ENCODE measurements at places on chromosomes 3 and 15.

GRCh38 chr3:125145751-125146475 lies 66.6 kb downstream of the SLC12A8 start:
- no peak for DNase-seq

DNA sequence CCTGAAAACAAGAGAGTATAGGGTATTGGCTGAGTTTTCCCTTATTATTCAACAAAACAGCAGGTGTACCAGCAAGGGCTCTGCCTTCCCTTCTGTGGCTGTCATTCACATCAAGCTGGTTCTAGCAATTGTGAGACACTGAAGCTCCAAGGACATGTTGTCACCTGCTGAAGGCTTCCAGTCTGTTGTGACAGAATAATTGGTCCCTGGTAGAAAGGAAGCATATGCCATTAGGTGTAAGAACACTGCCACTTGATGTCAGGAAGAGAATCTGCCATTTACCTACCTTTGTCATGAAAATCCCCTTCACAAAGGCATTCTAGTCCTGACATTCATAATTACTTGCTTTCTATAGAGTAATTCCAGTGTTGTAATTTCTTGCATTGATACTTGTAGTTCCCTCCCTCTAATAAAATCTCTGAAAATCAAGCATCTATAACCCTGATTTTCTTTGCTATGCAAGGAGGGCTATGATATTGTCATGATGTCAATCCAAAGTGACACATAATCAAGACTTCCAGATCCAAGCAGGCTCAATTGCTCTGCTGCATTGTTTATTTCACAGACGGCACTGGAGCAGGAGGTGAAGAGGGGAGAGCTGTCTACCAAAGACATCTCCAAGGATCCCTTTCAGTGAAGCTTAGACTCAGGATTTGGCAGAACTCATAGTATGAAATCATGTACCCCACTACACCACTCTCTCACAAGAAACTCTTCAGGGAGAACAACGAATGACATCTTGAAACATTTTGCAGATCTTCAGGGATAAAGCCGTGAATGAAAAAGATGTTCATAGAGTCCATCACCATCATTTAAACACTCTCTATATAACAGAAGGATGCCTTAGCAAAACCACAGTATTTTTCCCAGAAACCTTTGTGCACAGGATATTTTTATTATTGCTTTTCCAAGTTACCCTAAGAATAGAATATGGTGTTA lies 425.3 kb downstream of the RBMS3 start:
- no peak for DNase-seq

DNA sequence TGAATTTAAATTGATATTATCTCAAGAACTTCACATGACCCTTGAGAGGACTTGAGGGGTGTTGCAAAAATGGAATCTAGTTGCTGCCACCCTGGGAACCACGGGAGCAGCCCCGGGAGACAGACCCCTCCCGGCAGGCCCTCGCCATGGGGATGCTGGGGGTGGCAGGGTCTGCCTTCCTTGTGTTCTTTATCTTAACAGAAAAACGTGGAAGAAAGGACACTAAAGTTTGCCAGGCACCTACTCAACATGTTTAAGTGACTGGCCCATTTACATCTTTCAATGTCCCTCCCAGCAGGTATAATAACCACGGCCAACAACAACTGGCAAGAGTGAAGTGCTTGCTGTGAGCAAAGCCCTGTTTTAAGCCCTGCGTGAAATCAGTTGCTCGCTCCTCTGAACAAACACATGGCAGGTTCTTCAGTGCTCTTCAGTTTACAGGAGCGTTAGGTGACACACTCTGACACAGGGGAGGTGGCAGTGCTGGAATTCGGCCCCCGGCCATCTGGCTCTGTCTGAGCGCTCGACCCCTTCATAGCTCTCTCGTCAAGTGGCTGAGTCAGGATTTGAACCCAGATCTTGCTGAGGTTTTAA lies 112.5 kb downstream of the ASB7 start:
- DNase-seq = no peak

DNA sequence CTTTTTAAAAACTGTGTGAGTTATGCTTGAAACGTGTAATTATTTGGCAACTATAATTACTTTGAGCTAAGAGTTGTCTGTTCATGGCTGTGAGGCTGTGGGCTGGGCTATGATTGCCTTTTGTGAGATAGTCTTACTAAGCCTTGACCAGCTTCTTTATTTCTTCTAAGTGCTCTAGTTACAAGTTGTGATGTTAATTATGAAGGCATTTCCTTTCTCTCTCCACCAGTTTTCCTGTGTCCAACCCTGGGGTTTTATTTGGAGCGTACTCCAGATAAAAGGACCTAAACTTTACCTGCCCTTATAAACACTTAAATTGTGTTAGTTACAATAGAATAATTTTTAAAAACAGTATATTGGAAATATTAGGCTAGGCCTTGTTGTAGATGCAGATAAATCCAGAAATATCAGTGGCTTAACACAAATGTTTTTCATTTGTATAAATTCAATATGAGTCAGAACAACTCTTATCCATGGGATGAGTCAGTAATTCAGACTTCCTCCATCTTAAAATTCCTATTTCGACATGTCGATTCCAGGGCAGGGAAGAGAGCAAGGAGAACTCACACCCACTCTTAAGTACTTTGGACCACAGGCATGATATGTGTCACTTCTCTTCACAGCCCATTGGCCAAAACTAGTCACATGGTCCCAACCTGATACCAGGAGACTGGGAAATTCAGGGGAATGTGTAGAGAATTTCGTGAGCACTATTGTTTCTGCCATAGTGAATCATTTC lies 17.0 kb downstream of the TMEM62 start:
- no peak for DNase-seq

DNA sequence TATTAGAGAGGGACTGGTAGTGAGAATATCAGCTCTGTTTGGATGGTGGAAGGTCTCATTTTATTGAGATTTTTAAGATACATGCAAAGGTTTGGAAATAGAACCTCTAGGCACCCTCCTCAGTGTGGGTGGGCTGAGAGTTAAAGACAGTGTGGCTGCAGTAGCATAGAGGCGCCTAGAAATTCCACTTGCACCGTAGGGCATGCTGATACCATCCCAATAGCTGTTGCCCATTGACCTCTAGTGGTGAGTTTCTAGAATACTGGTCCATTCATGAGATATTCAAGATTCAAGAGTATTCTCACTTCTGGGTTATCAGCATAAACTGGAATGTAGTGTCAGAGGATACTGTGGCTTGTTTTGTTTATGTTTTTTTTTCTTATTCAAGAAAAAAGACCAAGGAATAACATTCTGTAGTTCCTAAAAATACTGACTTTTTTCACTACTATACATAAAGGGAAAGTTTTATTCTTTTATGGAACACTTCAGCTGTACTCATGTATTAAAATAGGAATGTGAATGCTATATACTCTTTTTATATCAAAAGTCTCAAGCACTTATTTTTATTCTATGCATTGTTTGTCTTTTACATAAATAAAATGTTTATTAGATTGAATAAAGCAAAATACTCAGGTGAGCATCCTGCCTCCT lies 87.2 kb downstream of the TGFBR2 start:
- peak; percentile 76 for DNase-seq

- DNase-seq = no peak
These were observed 492.7 kb downstream of the AGBL1 start for GRCh38 chr15:86572368-86572841.

DNA sequence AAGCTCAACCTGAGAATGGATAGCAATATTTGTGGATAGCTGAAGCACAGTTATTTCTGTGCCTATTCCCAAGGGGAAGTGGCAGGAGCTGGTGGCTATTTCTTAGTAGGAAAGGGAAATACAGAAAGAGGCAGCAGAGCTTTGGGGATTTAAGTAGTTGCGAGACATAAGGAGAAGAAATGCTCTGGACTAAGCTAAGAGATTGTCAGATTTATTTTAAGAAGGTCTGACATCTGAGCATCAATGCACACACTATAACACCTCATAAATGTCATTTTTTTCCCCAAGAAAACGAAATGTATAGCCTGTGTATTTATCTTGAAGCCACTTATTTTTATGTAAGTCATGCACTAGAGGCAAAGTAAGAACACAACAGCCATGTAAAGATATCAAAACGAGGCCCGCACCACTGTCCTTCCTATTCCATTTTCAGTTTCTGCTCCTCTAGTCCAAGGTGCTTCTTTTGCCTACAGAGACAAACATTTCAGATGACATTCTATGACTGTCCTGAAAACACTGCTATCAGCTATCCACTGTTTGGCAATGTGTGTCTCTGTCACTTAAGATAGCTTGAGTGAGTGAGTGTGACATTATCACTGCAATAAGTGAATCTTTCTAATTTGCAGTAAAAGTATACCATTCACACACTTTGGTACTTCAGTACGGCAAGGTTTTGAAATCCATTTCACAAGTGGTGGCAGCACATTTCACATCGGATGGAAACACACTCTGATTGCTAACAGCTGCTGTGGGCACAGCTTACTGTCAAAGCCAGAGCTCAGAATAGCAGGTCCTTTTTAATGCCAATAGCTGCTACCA lies 62.7 kb upstream of the ICE2 start:
- DNase-seq = peak; percentile 42

GRCh38 chr3:81839504-81840094 lies 78.2 kb upstream of the GBE1 start:
- DNase-seq = no peak

- DNase-seq = no peak
These were observed 96.1 kb downstream of the TFDP2 start for GRCh38 chr3:142053244-142053643.

- no peak for DNase-seq
These were observed 1.2 kb downstream of the EOGT start for GRCh38 chr3:69012100-69012799.

- no peak for DNase-seq
These were observed 20.3 kb upstream of the NR2E3 start for GRCh38 chr15:71790081-71790480.

- no peak for DNase-seq
These were observed 84.3 kb upstream of the FXR1 start for GRCh38 chr3:180828001-180828720.

DNA sequence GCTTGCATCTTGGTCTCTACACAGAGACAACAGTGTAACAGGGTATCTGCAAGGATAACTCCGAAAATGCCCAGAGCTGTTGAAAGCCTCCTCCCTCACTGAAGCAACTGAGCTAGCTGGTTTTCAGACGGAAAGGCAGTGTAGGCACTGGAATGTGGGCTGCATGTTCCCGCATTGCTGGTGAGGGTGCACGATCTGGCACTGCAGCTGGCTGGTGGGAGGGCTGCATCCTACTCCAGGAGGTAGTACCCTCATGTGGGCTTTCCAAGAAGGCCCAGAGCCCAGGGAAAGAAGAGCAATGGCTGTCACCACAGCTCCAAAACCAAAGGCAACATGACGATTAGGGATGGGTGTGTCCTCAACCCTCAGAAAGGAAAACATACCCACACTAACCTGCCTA lies 28.7 kb upstream of the RPS17 start:
- DNase-seq = no peak

DNA sequence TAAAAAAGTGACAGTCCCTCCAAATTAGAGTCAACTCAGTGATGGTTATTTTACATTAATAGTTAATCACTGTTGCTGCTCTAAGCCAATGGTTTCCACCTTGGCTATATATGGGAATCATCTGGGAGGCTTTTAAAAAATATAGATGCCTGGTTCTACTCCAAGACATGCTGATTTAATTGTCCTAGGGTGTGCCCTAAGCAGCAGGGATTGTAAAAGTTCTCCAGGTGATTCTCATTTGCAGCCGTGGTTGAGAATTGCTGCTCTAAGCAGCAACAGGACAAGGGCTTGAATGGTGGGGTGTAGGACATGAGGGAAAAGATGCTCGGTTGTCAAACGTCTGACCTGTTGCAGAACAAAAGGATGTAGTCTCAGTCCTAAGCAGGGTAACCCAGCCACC lies 405.1 kb upstream of the MCTP2 start:
- no peak for DNase-seq

DNA sequence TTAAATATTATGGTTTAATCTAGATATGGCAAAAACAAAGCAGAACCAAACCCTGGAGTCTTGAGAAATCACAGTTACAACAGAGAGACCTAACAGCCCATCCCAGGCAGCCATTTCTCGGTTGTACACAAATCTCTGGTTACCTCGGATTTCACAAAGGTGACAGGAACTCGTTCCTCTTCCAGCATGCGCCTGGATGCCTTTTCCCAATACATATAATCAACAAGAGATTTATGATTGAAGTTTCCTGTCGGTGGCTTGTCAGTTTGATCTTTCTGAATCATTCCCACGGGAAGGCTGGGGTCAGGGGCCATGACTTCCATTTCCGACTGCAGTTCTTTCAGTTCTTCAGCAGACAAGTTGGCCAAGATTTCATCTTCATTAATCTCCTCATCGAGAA lies 445 bp downstream of the LMOD3 start:
- DNase-seq = no peak

GRCh38 chr3:193729088-193729465 lies 136.1 kb downstream of the OPA1 start:
- DNase-seq = no peak

All from CD4-positive, alpha-beta T cell treated with Interleukin-10 for 1 hour (primary cell).